ENCODE measurements at places on chromosomes 5 and 9.

- no peak for DNase-seq
These were observed 7.1 kb downstream of the DPP7 start for GRCh38 chr9:137107312-137107921.

- no peak for DNase-seq
These were observed 153.7 kb upstream of the ADCY2 start for GRCh38 chr5:7242118-7242710.

- no peak for DNase-seq
These were observed 211.9 kb downstream of the MAN2A1 start for GRCh38 chr5:109901628-109901981.

- no peak for DNase-seq
These were observed 239.4 kb downstream of the NSG2 start for GRCh38 chr5:174284873-174285272.

DNA sequence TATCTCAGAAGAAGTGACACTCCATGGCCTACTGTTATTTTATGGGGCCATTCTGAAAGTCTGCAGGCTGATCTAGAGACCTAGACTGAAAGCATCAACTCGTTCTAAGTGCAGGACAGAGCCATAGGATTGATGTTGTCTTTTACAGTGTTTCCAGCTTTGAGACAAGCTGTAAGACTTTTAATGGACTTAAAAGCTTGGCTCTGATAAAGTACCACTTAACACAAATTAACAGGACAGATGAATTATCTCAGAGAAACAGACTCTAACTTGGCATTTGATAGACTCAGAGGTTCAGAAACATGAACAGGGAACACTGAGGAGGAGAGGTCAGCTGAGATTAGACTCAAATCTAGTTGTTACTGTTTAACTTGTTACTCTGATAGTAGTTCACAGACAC, 203.2 kb downstream of the TLR4 start:
- no peak for DNase-seq

DNA sequence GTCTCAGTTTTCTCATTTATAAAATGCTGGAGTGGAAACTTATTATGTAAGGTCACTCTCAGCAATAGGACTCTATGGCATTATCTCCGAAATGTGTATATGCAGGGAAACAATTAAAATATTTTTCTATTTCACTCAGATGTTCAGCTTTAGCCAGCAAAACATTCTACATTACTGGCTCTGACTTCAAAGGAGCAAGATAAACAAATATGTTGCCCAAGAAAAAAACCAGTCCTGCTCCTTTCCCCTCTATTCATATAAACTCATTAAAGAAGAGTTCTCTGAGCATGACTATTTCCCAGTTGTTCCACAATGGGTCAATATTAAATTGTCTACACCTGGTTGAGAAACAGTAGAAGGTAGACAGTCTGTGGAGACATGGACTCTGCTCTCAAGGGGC, 155.0 kb downstream of the NPR3 start:
- DNase-seq = no peak

DNA sequence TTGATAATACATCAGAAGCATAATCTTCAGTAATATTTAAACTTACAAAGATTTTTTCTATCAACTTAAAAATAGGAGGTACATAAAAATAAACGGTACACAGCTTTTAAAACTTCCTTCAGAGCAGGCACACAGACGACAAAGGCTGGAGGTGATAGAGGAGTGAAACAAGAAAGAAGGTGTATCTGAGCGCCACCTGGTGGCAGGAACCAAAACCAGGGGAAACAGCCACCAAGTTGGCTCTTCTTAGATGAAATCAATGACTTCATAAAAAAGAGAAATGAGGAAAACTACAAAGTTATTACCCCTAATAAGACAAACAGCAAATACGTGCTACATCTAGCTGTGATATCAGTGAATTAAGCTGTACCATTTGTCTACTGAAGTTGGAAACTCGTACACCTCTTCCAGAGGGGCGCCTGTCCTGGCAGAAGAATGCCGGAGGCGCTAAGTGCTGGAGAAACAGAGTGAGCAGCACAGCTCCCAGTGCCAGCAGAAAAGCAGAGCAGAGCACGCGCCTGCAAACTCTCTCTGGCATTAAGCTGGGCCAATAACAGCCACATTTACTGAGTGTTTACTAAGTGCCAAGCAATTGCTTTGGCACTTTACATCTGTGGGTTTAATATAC, 85.9 kb downstream of the SETX start:
- DNase-seq = peak; percentile 83

DNA sequence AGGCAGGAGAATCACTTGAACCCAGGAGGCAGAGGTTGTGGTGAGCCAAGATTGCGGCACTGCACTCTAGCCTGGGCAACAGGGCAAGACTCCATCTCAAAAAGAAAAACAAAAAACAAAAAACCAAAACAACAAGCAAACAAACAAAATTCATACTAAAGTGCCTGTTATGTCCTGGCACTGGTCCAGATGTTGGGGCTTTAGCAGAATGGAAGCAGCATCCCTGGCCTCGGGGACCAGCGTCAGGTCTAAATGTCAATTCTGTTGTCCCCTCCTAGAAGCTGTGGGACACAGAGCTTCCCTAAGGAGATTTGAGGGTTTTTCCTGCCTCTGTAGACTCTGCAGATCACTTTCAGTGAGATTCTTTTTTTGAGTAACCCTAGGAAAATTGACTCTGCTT, 26.2 kb downstream of the PPARGC1B start:
- no peak for DNase-seq

GRCh38 chr9:77659926-77660325, 11.8 kb upstream of the GNA14 start:
- DNase-seq = no peak

DNA sequence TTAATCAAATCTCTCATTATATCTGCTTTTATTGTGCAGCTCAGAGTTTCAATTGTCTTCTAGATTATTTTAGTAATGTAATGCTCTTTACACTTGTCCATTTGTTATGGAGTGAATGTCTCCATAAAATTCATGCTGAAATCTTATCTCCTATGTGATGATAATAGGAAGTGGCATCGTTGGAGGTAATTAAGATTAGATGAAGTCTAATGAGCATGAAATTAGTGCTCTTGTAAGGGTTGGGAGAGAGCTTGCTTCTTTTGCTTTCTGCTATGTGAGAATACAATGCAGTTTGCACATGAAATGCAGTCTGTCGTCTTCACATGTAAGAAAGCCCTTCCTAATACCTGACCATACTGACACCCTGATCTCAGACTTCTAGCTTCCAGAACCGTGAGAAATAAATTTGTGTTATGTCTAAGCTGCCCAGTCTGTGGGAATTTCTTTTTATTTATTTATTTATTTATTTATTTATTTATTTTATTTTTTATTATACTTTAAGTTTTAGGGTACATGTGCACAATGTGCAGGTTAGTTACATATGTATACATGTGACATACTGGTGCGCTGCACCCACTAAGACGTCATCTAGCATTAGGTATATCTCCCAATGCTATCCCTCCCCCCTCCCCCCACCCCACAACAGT, 1399.2 kb upstream of the CDH6 start:
- DNase-seq = no peak

DNA sequence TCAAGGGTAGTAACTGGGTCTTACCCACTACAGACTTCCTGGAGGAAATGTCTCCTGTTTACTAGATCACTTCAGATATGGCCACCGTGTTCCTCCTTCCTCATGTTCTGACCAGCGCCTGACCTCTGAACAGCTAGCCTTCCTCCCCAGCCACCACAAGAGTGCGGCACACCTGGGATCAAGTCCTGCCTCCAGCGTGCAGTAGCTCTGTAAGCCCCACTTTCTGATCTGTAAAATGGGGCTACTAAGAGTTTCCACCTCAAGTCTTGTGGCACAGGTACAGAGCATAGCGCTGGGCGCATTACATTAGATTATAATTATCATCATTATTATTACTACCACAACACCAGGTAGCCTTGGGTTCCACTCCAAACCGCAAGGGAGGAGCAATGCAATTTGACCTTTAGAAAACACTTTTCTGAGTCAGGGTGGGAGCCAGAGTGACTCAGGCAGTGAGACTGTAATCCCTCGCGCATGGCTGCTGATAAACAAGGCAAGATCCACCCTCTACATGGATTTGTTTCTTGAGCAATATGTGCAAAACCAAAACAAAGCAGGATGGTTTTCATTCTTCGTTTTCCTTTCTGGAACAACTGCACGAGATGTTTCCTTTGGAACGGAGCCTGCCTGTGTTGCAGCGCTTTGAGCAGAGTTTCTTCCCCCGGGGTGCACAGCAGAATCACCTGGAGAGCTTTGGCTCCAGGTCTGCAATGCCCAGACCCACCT, 65.0 kb upstream of the ANGPTL2 start:
- no peak for DNase-seq

DNA sequence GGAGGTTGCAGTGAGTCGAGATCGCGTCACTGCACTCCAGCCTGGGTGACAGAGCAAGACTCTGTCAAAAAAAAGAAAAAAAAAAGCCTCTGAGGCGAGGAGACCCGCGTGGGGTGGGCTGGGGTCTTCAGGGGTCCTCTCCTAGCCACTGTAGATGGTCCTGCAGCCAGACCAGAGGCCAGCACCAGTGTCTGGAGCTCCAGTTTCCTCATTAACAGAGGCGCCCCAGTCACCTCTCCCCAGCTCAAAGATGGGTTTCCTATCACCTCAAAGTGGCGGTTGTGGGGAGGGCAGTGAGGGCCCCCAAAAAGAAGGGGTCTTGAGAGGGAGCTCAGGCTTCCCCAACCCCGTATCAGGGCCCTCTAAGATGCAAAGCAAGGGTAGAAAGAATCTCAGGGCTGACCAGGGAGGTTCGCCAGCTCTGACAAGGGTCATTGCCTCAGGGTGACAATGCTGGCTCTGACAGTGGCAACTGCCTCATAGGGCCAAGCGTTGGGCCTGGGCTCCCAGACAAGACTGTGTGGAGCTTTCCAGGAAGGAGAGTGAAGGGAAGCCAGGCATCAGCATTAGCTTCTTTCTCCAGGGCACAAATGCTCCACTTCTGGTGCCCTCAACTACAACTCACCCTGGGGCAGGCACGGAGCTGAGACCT, 15.0 kb downstream of the STK10 start:
- DNase-seq = no peak

DNA sequence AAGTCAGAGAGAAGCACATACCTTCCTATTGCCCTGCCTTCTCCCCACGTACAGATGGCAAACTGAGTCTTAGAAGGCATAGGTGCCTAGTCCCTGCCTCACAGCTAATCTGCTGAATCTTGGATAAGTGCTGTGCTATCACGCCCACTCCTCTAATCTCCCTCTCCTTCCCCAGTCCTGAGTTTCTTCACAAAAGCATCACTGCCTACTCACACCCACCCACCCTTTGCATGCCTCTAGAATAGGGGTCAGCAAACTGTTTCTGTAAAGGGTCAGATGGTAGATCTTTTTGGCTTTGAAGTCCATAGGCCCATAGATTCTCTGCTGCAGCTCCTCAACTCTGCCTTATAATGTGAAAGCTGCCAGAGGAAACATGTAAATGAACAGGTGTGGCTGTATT, 23.2 kb upstream of the JADE2 start:
- DNase-seq = no peak

DNA sequence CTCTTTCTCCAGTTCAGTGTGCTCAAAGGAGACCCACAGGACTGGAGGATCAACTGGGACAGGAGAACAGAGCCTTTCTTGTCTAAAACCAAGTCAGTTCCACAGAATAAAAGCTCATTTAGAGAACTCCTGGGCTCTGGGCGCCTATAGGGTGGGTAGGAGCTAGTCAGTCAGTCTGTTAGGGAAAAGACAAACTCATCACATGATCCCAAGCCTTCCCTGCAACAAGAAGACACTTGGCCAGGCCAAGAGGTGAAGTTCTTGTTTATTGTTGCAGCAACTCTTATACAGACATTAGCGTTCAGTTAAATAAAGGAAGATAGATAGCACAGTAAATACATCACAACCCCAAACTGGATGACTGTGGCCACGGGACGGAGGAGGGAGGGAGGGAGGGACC, 102.3 kb downstream of the ENTREP1 start:
- DNase-seq = no peak

GRCh38 chr5:72956324-72957140, 691 bp downstream of the FCHO2 start:
- DNase-seq = peak; percentile 11
